Brain microvascular endothelial cell (primary cell): ENCODE measurements at places on chromosomes 7 and 10.

- no peak for DNase-seq
Observed at GRCh38 chr7:148807436-148807835, 76.7 kb downstream of the EZH2 start.

GRCh38 chr7:73834626-73835191, 3.9 kb downstream of the CLDN4 start:
- DNase-seq = no peak

GRCh38 chr7:135262623-135263320, 29.1 kb downstream of the STRA8 start:
- DNase-seq = no peak

DNA sequence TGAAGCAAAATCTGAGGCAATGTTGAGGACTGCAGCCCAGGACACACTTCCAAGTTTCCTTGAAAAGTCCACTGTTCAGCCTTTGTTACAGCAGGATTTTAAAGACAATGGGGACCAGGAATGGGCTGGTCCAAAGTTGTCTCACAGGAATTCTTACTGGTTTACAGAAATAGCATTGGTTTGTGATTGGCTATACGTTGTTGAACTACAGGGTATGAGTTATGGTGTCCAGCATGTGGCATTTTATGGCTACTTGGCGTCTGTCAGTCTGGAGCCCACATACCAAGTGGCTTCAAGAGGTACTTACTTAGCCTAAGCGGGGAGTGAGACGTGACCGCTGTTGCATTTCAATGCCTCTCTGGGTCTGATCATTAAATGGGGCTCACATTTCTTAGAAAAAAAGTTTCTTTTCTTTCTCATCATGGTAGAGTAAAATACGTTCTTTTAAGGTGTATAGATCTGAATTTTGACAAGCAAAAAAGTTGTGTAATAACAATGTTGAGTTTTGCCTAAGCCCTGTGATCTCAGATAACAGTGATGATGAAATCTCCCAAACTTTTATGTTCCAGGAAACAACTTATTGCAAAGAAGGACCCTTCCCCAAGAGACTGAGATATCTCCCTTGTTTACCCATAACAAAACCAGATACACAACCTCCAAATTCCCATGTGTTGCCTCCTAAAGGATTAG, 100.0 kb upstream of the TRIM24 start:
- DNase-seq = no peak

- no peak for DNase-seq
Observed at GRCh38 chr10:118092209-118092608, 45.5 kb upstream of the RAB11FIP2 start.

GRCh38 chr10:15254808-15255648, 86.5 kb upstream of the NMT2 start:
- DNase-seq = no peak

DNA sequence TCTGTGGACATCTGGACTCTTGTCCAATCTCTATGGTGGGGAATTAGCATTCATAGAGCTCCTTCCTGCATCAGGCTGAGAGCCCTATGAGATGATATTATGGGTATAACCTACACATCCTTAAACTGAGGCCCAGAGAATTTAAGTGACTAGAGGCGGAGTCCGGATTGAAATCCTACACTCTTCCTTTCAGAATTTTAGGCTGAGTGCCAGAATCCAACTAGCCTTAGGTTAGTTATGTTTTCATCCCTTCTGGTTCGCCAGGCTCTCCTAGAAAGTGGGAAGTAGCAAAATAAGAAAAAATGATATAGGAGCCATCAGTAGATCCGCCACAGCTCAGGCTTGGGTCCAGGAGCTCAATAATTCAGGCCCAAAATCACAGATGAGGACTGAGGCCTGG, 212.5 kb downstream of the GLI3 start:
- DNase-seq = no peak

GRCh38 chr10:51244309-51244708, 170.0 kb downstream of the PRKG1 start:
- DNase-seq = no peak

DNA sequence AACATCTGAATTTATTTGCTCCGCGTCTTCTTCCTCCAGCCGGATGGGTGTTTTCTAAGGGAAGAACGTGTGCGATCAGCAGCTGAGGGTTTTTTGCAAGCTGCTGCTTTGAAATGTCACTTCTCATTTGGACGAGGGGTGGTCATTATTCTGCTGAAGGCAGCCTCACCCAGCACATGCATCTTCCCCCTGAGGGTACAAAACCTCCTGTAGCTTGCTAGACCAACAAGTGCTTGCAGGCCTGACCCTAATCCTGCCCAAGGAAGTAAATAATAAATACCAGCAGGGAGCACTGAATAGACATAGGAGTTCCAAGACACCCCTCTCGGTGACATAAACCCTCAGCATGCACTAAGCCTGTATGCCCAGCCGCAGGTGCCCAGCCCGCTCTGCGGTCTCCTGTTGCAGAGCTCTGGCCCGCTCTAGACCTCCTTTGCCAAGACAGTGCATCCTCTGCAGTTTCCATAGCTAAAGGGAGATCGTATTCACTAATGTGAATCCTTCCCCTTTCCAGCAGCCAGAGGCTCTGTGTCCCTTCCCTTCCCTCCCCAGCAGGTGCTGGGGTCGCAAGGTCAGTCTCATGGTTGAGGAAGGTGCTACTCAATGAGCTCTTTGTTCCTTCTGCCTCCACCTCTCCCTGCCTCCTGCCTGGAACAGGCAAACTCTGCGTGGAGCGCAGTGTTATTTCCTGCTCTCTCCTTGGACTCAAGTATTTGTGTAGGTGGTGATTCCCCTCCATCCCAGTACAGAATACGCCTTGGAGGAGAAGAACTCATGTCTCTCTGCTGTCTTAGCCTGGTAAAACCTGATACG, 36.6 kb downstream of the SBDS start:
- no peak for DNase-seq

DNA sequence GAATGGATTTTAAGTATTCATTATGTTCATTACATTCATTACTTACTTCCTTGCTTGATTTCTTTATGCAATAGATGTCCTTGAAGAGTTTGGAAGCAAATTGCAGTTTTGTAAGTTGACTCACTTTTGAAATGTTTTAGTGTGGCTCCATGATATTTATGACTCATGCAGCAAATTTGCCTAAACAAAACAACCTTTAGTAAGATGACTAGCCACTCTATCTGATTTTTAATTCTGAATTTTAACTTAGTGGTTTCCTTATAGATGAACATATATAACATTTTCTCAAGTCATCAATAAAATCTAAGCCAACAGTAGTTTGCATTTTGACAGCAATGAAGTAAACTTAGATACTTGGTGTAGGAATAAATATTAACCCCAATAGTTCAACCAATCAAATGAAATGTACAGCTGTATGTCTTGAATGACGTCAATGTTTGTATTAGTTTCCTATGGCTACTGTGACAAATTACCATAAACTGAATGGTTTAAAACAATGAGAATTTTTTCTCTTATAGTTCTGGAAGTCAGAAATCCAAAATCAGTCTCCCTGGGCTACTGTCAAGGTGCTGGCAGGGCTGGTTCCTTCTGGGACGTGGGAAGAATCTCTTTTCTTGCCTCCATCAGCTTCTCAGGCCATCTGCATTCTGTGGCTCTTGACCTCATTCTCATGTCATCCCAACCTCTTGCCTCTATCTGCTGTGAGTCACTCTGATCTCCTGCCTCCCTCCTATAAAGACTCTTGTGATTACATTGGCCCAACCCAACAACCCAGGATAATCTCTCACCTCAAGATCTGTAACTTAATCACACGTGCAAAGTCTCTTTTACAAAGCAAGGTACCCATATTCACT, 73.4 kb downstream of the AHR start:
- peak; percentile 95 for DNase-seq

GRCh38 chr10:43390759-43391158, 18.2 kb downstream of the HNRNPF start:
- DNase-seq = peak; percentile 38
